ENCODE measurements at places on chromosomes 2 and 18. TPM values are rescaled to one million over a fixed set of nuclear protein-coding genes. Genes with fewer than 3 reads are reported as not detected.

The EMX1 gene
- total RNA-seq = not detected

The TRIB2 gene
- 19.0 TPM for total RNA-seq

The UGT1A3 gene
- not detected for total RNA-seq

The MGAT4A gene
- 8.5 TPM for total RNA-seq

The C2orf80 gene
- not detected for total RNA-seq
